ENCODE measurements at places on chromosomes 6 and 20.

DNA sequence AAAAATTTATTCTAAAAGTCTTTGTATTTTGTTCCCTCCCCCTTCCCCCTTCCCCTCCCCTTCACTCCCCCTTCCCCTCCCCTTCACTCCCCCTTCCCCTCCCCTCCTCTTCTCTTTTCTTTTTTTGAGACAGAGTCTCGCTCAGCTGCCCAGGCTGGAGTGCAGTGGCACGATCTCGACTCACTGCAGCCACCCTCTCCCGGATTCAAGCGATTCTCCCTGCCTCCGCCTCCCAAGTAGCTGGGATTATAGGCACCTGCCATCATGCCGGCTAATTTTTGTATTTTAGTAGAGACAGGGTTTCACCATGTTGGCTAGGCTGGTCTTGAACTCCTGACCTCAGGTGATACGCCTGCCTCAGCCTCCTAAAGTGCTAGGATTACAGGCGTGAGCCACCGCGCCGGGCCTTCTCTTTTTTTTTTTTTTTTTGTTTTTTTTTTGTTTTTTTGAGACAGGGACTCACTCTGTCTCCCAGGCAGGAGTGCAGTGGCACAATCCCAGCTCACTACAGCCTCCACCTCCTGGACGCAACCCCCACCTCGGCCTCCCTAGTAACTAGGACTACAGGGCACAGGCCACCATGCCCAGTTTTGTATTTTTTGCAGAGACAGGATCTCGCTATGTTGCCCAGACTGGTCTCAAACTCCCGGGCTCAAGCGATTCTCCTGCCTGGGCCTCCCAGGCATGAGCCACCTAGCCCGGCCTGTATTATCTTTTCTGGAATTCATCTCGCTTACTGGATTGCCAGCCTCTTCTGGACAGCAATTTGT lies 1.1 kb upstream of the AFG1L start:
- peak; percentile 31 for DNase-seq

- peak; percentile 58 for DNase-seq
Observed at GRCh38 chr6:142071981-142072380, 60.7 kb upstream of the GJE1 start.

DNA sequence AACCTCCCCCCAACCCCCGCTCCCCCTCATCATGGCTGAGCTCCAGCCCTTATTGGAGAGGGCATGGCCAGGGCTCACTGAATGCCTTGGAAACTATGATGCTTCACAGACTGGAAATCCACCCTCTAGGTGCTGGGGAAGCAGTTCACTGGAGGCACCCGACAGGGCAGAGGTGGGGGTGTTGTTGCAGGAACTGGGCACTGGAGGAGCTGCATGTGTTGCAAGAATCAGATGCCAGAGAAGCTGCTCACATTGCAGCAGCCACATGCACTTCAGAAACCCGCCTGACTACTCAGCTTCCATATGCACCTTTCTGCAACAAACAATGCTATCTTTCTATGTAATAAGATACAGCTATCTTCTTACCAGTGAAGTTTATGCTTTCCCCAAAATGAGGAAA lies 7.9 kb upstream of the TBPL1 start:
- peak; percentile 7 for DNase-seq

- no peak for DNase-seq
Observed at GRCh38 chr6:81762606-81763005, 10.1 kb upstream of the TENT5A start.

GRCh38 chr6:145816392-145816791 lies 1.8 kb upstream of the FBXO30 start:
- DNase-seq = peak; percentile 40

GRCh38 chr20:53298260-53298659 lies 295.4 kb downstream of the ZNF217 start:
- no peak for DNase-seq

- DNase-seq = peak; percentile 94
Observed at GRCh38 chr6:20877008-20877937, 343.0 kb downstream of the CDKAL1 start.

DNA sequence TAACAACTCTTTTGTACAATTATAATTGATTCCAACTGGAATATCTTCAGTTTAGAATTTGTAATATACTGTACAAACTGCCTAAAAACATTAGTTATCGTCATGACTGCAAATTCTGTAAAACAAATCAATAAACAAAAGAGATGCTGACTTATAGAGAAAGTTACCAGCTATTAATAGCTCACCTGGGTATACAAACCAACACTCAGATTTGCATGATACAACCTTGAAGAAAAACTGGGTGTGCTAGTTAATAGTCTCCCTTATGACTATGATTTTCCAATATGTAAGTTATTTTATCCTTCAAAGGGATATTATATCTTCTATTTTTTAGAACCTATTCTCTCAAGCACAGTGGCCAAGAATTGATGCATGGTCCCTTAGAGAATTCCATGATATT lies 698.5 kb downstream of the FRK start:
- DNase-seq = no peak

- DNase-seq = no peak
Observed at GRCh38 chr20:17391127-17391771, 139.9 kb downstream of the BFSP1 start.

- peak; percentile 85 for DNase-seq
Observed at GRCh38 chr6:111997078-111997852, 56.6 kb upstream of the CCN6 start.

DNA sequence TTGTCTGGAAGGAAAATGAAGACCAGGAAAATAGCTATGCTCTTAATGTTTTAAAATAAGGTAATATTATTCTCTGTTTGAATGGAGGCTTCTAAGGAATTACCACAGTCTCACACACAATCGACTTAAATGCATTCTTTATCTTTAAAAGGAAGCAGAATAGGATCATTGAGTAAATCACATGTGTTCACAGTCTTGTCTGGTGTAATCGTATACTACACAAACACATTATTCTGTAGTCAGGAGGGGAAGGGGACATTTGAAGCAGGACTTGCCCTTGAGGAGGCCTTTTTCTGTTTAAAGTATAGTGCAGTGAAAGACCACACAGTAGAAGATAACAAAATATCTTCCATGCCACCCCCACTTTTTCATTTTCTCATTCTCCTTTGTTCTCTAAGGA lies 20.6 kb upstream of the REV3L start:
- peak; percentile 58 for DNase-seq

DNA sequence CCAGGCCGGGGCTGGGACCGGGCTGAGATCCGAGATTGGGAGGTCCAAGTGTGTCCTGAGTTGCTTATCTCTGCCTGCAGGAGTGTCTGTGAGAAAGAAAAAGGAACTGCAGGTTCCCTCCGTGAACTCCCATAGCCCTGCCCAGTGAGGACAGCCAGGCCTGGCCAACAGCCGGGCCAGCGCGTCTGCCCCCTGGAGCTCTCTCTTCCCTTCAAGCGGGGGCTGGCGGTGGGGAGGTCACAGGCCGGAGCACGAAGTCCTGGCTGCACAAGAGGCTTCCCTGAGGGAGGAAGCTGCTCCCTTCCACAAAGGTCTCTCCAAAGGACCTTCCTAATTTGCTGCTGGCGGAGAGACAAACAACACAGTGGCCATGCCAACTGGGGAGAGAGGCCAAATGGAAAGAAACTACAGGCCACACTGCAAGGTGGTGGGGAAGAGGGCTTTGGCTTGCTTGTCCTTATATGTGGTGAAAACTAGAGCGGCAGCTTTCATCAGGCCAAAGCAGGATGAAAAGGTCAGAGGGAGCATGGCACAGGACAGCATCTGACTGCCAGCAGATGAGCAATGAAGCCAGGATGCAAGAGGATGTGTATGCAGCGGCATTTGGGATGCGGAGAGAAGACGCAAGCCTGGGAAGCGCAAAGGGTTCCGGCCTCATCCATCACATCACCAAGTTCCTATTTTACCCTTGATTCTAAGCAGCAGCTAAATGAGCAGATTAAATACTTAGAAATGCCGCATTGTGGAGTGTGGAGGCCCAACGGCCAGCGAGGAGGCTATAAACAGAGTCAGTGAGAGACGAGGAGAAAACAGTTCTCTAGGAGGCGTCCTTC lies 260.0 kb downstream of the ERMARD start:
- no peak for DNase-seq

Measured in DMS53 (cell line).